Stimulated activated CD4-positive, alpha-beta T cell treated with anti-CD3 and anti-CD28 coated beads, Interleukin-2, amount 100 ng/mL, for 4 hours (primary cell): ENCODE measurements at places on chromosomes 7 and 10.

DNA sequence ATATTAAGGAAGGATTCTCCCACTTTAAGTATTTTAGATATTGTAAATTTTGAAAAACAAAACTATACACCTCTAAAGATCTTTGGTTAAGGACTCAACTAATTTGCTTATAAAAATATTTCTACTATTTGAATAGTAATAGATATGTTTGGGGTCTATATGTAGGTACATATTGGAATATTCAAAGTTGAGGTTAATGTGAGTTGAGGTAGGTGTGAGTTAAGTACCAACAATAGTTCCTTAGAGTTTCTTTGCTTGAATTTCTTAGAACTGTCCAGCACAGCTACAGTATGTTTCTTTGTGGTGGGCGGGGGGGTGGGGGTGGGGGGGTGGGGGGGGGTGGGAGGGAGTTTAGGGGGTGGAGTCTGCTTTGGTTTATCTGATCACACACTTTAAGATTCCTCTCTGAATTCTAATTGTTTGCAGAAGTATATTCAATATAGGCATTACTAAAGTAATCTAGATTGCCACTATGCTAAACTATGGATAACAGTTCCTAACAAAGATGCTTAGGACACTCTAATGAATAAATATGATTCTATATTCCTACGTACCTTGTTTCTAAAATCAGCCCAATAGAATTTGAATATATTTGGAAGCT, 2.1 kb downstream of the GRM3 start:
- no peak for DNase-seq

DNA sequence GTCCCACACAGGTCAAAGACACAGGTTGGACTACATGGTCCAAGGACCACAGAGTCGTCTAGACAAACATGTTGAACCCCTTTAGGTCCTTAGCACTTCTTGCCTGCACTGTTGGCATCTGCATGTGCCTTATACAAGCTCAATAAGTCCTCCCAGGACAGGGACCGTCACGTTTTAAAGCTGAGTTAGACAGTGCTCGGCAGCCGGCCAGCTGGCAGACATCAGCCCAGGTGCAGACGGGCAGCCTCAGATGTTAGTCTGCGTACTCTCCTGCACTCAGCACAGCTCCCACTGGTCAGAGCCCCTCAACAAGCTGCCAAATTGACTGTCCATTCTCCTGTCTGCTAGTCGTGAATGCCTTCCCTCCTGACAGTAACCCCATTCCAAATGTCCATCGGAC, 34.9 kb downstream of the PARP12 start:
- DNase-seq: no peak

- no peak for DNase-seq
Measured at GRCh38 chr10:124573726-124574455, 112.3 kb downstream of the LHPP start.

DNA sequence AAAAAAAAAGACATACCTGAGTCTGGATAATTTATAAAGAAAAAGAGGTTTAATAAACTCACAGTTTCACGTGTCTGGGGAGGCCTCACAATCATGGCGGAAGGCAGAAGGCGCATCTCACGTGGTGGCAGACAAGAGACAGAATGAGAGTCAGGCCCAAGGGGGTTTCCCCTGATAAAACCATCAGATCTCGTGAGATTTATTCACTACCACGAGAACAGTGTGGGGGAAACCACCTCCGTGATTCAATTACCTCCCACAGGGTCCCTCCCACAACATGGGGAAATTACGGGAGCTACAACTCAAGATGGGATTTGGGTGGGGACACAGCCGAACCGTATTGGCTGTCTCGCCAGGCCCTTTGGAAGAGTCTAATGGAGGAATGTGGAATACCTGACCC, 9.0 kb upstream of the MAFK start:
- no peak for DNase-seq

- no peak for DNase-seq
Measured at GRCh38 chr7:115708013-115708341, 322.6 kb downstream of the TFEC start.
